ENCODE measurements at places on chromosomes 4 and X.

DNA sequence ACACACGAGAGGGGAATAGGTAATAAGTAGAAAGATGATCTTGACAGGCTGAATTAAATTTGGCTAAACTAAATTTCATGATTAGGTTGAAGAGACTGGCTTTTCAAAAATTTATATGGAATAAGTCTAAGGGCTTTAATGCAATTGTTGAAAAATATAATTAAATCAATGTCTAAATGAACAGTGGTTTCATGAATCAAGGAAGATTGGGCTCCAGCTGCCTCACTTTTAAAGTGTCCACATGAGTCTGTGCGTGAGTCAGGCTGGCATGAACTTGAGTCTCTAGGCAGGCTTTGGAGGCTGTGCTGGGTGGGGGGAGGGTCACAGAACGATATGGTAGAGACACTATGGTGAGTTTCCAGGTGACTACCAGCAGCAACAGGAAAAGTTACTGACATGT is 111.9 kb downstream of the SORBS2 start:
- DNase-seq: peak; percentile 57

DNA sequence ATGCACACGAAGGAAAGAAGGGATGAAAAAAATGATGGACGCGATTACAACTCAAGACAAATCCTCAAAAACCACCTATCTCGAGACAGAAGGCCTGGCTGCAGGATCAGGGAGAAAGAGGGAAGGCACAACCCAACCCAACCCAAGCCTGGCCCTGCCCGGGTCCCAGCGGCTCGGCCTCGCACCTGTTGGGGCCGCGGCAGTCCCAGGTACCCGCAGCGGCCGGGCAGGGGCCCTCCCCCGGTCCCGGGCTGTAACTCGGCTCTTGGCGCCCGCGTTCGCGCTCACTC is 464 bp downstream of the RASGEF1B start:
- no peak for DNase-seq

GRCh38 chr4:72546456-72546855 is 22.6 kb downstream of the ADAMTS3 start:
- DNase-seq: no peak

- no peak for DNase-seq
Measured at GRCh38 chr4:168637872-168638756, 141.3 kb downstream of the PALLD start.

DNA sequence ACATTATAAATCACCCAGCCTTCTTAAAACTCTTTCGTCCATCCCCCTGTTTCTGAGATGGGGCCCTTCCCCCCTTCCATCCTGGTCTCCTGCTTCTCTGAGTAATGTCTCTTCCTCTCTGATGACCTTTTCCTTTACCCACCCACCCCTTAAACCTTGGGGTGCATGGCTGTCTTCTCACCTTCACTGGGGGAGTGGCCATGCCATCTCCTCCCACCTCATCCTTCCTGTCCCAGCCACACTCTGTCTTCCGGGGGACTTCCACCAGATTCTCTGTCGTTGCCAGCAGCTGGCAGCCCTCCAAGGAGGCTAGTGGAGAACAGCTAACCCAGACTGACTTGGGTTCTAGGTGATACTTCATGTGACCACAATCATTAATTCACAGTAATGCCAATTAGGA is 83.2 kb upstream of the SCML1 start:
- no peak for DNase-seq

DNA sequence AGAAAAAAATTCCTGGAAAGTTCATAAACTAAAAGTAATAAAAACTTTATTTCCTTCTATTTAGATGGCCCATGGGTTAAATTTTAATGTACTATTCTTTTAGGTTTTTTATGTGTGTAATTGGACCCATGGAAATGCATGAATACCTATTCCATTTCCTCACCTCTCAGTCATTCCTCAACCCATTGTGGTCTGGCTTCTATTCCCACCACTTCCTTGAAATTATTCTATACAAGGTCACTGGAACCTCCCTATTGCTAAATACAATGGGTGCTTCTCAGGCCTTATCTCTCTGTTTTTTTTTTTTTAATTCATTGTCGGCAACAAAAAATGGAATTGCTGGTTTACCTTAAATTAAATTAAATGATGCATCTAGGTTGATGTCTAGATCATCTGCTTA is 17.2 kb downstream of the SLC39A8 start:
- no peak for DNase-seq

- DNase-seq: no peak
Measured at GRCh38 chr4:130393231-130393630, 1297.3 kb downstream of the C4orf33 start.

- no peak for DNase-seq
Measured at GRCh38 chrX:150198776-150199175, 164.3 kb upstream of the MAMLD1 start.

DNA sequence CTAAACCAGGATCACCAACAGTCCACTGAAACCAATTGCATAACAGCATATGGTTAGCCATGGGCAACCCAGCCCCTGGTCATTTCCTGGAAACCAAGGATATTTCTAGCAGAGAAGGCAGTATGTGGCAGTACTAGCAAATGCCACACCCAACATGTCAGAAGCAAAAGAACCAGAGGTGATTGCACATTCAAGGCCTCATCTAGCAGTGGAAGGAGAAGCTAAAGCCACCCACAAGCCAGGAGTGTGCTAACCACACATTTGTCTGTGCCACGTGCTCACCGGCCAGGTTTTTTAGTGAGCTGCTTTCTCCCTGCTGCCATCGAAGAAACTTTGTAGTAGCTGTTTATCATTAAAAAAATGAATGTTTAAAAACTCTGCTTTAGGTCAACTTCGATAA is 42.0 kb downstream of the TEC start:
- no peak for DNase-seq

DNA sequence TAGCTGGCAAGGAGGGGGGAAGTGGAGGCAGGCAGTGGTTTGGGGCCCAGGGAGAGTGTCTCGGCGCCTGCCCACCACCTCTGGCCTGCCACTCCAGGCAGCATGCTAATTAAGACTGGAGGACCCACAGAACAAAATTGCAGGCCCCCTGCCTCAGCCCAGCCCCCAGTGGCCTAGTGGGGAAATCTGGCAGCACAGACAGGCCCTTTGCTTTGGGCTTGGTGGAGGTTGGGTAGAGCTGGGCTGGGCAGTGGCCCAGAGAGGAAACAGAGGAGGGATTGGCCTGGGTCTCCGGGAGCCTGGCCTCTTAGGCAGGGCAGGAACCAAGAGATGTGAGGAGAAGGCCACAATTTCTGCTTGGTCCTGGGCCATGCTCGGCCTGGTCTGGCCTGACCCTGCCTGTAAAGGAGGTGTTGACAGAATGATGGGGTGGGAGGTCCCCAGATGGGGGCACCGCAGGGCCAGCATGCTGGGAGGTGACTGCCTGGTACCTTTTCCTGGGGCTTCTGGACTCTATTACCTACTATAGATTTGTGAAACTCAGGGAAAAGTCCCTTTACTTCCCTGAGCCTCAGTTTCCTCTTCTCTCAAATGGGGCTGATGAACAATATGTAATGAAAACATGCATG is 92.4 kb upstream of the PJA1 start:
- DNase-seq: no peak

GRCh38 chrX:53724872-53725271 is 38.4 kb upstream of the HUWE1 start:
- DNase-seq: no peak

GRCh38 chrX:28324321-28324721 is 262.9 kb upstream of the IL1RAPL1 start:
- DNase-seq: no peak

GRCh38 chr4:99921174-99921573 is 25.2 kb downstream of the DNAJB14 start:
- no peak for DNase-seq

- DNase-seq: peak; percentile 25
Measured at GRCh38 chrX:24838629-24839028, 144.9 kb downstream of the POLA1 start.

DNA sequence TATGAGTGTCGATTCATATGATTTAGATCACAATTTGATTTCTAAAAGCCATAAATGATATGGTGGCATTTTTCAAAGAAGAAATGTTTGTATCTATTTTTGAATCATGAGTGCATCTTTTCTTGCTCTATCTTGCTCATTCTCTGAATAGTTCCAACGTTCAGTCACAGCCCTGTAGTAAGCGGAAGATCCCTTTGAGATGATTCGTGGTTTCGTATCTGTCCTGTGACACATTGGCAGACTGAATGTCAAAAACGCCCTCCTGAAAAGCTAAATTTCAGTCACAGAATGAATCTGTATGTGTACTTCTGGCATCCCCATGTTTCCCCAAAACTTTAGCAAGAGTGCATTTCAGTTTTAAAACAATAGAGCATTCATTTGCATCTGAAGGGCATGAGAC is 1066.9 kb upstream of the TENM3 start:
- DNase-seq: no peak

- DNase-seq: no peak
Measured at GRCh38 chrX:75276666-75277065, 2.8 kb downstream of the UPRT start.

GRCh38 chr4:12846368-12846767 is 637.8 kb downstream of the RAB28 start:
- DNase-seq: no peak

DNA sequence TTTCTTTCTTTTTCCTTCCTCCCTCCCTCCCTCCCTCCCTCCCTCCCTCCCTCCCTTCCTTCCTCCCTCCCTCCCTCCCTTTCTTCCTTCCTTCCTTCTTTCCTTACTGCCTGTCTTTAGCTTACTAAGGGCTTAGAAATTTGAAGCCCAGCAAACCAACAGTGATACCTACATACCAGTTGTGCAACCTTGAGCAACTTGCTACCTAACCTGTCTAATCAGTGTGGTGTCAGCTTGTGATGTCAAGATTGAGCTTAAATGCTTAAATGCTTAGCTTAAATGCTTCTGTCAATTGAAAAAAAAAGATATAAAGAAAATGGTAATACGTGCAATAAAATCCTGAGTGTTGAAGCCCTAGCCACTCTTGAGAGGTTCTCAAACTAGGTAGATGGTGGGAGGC is 728.6 kb downstream of the TRIML1 start:
- DNase-seq: no peak

DNA sequence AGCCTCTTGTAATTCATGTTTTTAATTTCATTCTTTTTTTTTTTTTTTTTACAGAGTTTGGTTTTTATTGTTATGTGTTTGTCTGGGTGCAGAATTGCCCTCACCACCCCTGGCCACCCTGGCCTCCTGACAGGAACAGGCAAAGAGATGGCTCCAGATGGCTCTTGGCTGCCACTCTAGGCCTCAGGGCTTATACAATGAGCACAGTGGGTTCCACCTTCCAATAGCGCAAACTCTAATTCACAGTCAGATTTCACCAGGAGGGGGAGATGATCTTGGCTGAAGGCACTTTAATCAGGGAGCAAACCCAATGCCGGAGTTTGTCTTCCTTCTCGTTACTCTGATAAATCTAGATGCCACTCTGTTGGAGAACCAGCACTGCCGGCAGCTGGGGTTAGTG is 24.8 kb downstream of the CPE start:
- no peak for DNase-seq

- DNase-seq: no peak
Measured at GRCh38 chrX:41409006-41409405, 38.1 kb upstream of the NYX start.

DNA sequence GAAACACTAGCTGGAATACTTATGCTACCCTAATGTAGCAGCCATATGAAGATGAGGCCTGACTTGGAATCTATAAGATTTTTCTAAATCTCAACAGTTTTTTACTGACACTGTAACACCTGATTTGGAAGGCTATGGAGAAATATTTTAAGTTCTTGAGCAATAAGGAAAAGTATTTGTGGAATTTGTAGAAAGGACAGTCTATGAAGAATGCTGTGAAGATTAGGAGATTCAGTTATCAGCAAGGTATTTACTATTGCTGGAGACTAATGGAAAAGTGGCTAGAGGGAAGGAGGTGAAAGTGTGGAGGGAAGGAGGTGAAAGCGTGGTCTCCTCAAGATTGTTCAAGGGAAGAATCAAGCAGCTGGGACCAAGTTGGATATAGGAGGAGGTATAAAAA is 190.0 kb upstream of the EMCN start:
- no peak for DNase-seq

DNA sequence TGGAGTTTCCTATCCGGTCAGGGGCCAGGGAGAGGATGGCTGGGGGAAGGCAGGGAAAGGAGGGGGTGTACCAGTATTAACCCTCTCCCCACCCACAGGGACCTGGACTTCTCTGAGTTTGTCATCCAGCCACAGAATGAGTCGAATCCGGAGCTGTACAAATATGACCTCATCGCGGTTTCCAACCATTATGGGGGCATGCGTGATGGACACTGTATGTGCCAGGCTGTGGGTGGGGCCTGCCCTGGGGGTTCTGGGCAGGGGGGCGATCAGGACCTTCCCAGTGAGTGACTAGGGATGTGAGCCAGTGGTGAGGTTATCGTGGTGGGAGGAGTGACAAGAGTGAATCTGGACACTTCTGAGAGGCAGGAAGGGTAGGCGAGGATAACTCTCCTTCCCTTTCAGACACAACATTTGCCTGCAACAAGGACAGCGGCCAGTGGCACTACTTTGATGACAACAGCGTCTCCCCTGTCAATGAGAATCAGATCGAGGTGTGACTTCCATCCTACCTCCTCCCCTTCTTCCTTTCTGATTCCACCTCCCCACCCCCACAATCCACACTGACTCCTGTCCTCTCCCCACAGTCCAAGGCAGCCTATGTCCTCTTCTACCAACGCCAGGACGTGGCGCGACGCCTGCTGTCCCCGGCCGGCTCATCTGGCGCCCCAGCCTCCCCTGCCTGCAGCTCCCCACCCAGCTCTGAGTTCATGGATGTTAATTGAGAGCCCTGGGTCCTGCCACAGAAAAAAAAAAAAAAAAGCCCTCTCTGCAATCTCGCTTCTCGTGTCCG is 14.6 kb downstream of the USP11 start:
- no peak for DNase-seq

DNA sequence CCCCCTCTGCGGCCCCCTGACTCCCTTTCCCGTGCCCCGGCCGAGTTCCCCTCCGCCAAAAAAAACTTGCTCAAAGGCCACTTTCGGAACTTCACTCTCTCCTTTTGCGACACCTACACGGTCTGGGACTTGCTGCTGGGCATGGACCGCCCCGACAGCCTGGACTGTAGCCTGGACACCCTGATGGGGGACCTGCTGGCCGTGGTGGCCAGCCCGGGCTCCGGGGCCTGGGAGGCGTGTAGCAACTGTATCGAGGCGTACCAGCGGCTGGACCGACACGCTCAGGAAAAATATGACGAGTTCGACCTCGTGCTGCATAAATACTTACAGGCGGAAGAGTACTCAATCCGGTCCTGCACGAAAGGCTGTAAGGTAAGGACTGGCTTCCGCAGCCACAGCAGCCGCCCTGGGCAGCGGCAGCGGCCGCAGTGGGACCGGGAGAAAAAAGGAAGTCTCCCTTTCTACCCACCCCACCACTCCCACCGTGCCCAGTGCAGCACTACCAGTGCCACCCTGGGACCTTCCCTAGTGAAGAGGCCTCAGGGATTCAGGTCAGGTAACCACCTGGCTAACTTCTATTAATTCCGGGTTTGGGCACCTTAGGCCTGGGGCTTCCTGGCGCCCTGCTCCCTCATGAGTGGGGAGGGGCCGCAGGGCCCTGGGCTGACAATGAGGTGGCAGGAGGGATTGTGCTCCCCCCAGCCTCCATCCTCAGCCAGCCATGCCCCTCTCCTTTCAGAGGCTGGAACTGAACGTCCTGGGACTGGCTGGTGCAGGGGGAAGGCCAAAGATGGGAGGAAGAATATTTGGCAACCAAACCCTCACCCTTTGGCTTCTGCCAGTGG is 1.9 kb downstream of the NALF2 start:
- no peak for DNase-seq

GRCh38 chr4:13289391-13289790 is 194.7 kb downstream of the RAB28 start:
- peak; percentile 19 for DNase-seq

- DNase-seq: no peak
Measured at GRCh38 chr4:169225812-169226211, 44.9 kb downstream of the SH3RF1 start.

Measured in adrenal gland (tissue), 19 donors.